Upper lobe of right lung (tissue), 1 donor: ENCODE measurements at places on chromosomes 16 and 17. TPM values are rescaled to one million over a fixed set of nuclear protein-coding genes. Genes with fewer than 3 reads are reported as not detected.

Gene PDILT
- not detected for total RNA-seq

Gene AURKB
- 1.4 TPM for total RNA-seq

Gene SOST
- not detected for total RNA-seq

DNA sequence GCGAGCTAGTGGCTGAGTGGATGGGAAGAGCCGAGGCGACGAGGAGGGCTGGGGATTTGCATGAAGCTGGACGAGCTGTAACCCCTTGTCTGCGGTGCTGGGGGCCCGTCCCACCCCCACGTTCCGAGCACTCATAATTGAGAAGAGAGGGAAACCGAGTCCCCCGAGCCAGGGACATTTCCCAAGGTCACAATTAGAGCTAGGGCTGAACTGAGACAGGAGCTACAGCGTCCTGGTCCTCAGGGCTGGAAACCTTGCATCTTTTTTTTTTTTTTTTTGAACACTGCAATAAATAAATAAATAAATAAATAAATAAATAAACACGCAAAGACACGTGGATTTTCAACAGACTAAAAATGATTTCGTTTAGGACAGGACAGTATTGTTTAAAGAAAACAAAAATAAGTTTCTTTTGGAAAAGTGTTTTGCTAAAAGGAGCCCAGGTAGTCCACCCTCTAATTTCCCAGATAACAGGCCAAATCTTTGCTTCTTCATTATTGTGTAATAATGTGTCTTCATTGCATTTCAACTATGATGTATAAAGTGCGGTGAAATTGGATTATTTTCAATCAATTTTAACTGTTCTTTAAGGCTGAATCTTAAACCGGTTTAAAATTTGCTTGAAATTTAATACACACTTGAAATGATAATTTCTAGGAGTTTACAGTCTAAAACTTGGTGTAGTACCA is 992 bp downstream of the GDPD1 start:
- DNase-seq: peak; percentile 63

Gene PRR29
- total RNA-seq: 0.43 TPM

Gene SLC4A1
- 0.43 TPM for total RNA-seq

DNA sequence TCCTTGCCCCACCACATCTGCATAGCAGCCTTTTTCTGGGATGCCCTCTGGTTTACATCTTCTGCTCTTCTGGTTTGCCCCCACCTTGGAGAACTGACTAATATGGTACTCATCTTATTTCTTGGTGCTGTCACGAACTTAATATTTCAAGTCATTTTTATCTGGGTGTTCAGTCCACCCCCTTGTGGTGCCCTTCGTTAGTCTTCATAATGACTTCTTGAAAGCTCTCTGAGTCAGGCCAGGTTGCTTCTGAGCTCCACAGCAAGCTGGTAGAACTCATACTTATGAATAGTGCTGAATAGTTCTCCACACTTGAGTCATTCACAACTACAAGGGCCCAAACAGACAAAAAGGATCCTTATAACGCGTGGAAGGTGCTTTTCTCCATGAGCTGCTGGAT is 35.8 kb upstream of the TEKT3 start:
- DNase-seq: no peak

Gene DNAH17
- total RNA-seq: 2.8 TPM
